ENCODE measurements at places on chromosomes 4 and X.

- DNase-seq: peak; percentile 66
Observed at GRCh38 chrX:9464435-9465371, at the start of gene TBL1X. Gene TBL1X (plus strand): TSS chrX:9465058. CDS start chrX:9653587, 188,529 bp downstream.

DNA sequence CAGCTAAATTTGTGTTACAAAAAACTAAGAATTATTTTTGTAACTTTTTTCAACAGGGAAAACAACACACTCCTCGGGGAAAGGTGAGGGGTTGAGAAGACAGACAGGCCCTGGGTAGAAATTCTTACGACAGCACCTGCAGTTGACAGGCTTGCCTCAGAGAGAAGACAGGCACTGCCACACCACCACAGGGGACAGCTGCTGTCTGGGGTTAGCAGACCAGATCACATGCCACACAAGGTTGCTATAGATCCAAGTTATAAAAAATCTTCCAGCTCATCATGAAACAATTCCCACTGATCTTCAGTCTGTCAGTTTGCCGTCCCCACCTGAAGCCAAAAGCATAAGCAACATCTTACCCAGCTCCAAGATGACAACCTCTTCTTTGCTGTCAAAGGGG, 143.2 kb upstream of the ZCCHC13 start:
- no peak for DNase-seq

DNA sequence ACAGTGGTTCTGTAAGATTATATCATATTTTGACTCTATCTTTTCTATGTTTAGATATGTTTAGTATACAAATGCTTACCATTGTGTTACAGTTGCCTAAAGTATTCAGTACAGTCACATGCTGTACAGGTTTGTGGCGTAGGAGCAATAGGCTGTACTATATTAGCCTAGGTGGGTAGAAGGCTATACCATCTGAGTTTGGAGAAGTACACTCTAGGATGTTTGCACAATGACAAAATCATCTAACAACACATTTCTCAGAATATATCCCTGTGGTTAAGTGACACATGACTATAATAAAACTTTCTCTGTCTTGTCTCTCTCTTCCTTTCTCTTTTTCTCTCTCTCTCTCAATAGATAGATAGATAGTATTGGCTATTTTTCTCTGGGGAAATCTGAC, 1053.1 kb downstream of the STIM2 start:
- DNase-seq: no peak

- DNase-seq: no peak
Observed at GRCh38 chr4:13673167-13673566, 45.6 kb upstream of the BOD1L1 start.

GRCh38 chr4:85151786-85152185, 185.3 kb upstream of the WDFY3 start:
- DNase-seq: no peak

DNA sequence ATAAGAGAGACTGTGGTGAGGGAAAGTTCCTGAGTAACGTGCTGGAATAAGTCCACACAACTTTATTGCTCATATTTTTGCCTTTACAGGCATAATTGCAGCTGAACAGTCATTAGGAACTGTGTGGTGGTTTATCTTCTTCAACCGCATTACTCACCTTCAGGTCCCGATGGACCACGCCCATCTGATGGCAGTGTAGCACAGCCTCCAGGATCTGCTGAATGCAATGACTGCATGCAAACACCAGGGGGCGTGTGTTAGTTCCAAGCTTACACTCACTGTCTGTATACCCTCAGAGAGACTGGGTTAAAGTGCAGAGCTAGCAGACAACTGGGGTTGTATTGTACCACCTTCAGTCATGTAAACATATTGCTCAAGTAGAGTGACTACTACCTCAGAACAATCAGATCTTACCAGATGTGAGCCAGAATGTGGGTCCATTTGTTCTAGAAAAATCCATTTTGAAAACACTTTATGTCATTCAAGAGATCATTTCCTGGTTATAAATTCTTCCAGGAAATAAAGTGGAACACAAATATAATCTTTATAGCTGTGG, 214.0 kb downstream of the CAMK2D start:
- DNase-seq: peak; percentile 97
